HuH-7.5 (cell line): ENCODE measurements at places on chromosomes 16 and 17.

- no peak for DNase-seq
These were observed 7.5 kb downstream of the CFAP97D1 start for GRCh38 chr17:43787728-43788127.

- no peak for DNase-seq
These were observed 57.1 kb downstream of the SPECC1 start for GRCh38 chr17:20066253-20066652.

DNA sequence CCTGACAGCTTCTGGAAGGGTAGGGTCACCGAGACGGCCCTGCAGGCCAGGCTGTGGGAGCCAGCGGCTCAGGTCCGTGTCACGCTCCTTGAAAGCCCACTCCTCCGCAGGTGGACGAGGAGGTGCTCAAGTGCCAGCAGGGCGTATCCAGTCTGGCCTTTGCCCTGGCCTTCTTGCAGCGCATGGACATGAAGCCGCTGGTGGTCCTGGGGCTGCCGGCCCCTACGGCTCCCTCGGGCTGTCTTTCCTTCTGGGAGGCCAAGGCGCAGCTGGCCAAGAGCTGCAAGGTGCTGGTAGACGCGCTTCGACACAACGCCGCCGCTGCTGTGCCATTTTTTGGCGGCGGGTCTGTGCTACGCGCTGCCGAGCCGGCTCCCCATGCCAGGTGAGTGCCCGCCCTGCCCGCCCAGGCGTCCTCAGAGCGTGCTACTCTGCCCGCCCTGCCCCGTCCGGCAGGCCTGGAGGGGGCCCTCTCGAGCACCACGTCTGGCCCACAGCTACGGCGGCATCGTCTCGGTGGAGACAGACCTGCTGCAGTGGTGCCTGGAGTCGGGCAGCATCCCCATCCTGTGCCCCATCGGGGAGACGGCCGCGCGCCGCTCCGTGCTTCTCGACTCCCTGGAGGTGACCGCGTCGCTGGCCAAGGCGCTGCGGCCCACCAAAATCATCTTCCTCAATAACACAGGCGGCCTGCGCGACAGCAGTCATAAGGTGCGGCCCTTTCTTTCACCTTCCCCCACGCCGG is 1.3 kb downstream of the NAGS start:
- DNase-seq: no peak

GRCh38 chr16:11561454-11561805 is 25.3 kb downstream of the LITAF start:
- DNase-seq: no peak

DNA sequence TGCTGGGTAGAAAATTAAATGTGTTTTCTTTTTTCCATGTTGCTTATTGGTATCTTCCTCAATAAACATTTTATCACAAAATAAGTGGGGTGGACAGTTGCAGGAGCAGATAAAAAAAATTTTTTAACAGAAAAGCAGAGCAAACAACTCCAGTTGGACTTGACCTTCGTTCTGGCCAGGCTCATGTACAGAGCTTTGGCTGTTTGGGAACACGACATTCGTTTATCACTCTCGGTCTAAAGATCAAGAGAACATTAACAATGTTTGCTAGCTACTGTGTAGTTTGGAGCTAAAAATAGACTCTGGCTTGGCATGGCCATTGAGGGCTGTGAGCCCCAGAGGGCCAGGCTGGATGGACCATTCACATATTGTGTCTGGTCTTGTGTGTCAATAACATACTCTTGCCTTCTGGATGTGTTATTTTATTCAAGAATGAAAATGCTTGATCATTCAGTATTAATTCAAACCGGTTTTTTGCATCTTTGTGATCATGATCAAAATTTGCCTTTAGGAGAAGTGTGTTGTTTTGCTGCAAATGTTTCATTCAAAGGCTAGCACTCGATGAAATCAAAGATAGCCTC is 56.6 kb downstream of the TMEM186 start:
- peak; percentile 70 for DNase-seq

DNA sequence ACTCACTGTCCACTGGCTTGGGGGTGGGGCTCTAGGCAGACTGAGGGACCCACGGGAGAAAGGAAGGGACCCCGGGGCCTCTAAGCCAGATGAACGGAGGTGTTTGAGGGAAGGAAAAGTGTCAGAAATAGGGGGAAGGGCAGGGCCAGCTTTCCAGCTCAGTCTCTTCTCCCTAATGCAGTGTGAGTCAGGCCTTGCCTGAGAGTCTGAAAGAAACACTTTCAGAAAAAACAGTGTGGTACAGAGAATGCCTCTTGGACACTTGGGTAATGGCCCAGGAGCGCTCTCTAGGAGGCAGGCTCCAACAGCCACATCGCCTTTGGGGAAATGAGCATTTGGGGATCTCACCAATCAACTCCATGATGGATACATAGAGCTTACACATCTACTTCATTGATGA is 46.9 kb downstream of the NDEL1 start:
- no peak for DNase-seq

DNA sequence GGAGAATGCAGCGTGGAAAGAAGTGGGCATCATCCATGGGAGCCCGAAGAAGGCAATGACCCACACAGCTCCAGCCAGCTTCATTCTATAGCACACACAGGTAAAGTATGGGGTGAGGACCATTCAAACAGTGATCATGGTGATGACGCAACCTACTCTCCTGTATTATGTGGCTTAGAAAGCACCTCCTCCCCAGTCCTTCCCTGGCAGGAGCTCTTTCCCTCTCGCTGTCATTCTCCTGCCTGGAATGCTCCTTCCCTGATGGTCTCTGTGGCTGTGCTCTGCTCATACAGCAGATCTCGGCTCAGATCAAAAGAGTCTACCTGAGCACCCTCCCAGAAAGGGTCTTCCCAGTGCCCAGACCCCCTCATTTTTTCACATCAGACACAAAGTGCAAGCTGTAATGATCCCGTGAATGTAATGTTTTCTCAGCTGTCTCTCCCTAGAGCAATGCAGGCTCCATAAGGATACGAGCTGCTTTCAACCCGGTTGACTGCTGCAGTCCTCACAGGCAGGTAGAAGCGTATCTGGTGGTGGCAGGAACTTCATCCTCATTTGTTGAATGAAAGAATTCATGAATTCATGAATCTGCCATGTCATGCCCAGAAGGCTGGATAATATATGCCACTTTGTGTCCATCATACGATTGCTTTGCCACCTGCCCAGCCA is 248.8 kb downstream of the HS3ST3A1 start:
- no peak for DNase-seq

GRCh38 chr16:7405166-7405565 is 72.5 kb downstream of the RBFOX1 start:
- no peak for DNase-seq

DNA sequence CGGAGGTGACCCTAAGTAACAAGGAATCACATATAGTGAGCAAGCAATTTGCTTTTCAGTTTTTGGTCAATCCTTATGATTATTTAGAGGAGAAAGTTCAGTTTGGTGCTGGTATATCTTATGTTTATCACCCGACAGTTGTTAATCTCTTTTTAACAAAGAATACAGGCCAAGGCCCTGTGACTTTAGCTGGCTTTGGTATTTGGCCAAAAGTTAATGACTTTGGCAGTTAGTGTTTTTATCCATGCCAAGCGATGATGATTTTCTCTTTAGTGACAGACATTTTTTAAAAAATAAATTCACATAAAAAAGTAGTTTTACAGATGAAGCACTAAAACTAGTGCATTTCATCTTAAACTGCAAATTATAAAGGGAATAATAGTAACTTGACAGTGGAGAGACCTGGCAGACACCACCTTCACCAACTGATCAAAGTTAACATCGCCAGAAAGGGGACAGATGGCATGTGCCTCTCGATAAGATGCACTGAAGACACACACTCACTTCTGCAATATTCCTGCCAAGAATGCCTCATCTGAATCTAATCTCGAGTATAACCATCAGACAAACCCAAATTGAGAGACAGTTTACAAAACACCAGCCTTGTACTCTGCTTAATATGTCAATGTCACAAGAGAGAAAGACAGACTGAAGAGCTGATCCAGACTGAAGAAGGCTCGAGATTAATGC is 6.9 kb downstream of the DEXI start:
- no peak for DNase-seq

DNA sequence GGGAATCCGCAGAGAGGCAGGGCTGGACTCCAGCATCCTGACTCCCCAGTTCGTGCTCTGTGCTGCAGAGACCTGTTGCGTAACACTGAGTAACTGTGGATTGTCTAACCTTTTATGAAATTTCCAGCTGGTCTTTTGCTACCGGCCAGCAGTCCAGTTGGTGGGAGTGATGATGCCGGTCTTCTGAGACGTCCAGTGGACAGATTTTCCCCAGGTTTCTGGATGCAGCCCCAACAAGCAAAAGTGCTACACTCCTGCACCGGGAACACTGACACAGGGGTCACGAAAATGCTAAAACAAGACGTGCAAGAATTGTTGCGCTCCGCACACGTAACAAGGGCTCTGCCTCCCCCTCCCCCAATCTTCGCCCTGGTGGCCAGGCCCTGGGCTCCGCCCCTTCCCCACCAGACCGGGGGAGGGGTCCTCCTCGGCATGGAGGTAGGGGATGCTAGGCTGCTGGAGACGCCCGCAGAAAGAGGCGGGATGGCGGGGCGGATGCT is 701 bp upstream of the MRC2 start:
- peak; percentile 67 for DNase-seq

DNA sequence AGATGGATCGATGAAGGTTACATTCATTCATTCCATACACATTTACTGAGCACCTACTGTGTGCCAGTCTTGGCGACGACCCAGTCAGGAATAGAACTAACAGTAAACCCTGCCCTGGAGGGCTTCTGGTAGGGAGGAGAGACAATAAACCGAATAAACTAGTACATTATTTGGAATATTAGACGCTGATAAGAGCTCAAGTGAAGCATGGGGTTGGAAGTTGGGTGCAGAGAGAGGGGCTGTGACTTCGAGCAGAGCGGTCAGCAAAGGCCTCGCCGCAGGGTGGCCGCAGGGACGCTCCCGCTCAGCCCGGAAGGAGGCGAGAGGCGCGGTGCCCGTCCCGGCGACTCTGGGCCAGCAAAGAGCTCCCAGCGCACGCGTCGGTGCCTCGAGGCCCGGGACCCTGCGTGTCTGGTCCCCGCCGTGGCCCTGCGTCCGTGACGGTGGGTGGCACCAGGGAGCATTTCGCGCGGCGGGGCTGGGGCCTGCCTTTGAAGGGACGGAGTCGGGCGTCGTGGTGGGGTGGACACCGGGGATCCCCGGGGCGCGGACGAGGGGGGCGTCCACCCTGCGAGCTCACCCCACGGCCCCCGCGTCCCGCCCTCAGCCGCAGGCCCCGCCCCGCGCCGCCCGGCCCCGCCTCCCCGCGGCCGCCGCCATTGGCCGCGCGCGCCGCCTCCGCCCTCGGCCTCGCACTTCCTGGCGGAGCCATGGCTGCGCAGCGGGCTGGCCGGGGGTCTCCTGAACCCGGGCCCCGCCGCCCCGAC is at the start of gene KLHL36:
Gene KLHL36, plus strand, starts transcription at position 684 of the 767 bp plus-strand sequence. CDS start 2,357 bp downstream, outside the sequence.
- DNase-seq: peak; percentile 91

GRCh38 chr16:56689171-56689570 is 6.9 kb downstream of the MT1X start:
- no peak for DNase-seq

GRCh38 chr17:17051380-17051779 is 9.1 kb downstream of the MPRIP start:
- no peak for DNase-seq

- no peak for DNase-seq
These were observed 275.0 kb upstream of the CDH5 start for GRCh38 chr16:66091471-66091891.

GRCh38 chr16:68539711-68540239 is 684 bp downstream of the ZFP90 start:
- no peak for DNase-seq

DNA sequence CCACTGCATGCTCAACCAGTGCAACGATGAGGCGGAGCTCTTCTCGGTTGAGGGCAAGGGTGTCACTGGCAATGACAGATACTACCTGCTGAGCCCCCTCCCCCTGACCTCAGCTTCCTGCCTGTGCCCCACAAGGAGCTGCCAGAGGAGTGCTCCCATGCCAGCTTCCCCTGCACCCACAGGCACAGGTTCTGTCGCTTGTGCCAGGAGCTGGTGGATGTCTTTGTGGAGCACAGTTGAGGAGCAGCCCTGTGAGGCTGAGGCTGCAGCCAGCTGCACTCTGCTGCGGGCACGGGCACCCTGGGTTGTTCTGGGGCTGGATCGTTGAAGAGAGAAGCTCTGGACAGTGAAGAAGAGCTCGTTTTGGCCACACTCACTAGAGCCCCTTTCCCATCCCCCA is 165.3 kb upstream of the ZNF267 start:
- DNase-seq: no peak

GRCh38 chr17:16283705-16284104 is 66.7 kb downstream of the PIGL start:
- no peak for DNase-seq

- DNase-seq: no peak
These were observed 397.4 kb downstream of the NPIPA8 start for GRCh38 chr16:17939122-17939536.

- no peak for DNase-seq
These were observed 15.4 kb downstream of the C17orf78 start for GRCh38 chr17:37391146-37391545.

GRCh38 chr17:77125432-77125901 is 15.3 kb upstream of the SEC14L1 start:
- DNase-seq: no peak

GRCh38 chr17:55286681-55287589 is 22.2 kb downstream of the HLF start:
- peak; percentile 45 for DNase-seq

DNA sequence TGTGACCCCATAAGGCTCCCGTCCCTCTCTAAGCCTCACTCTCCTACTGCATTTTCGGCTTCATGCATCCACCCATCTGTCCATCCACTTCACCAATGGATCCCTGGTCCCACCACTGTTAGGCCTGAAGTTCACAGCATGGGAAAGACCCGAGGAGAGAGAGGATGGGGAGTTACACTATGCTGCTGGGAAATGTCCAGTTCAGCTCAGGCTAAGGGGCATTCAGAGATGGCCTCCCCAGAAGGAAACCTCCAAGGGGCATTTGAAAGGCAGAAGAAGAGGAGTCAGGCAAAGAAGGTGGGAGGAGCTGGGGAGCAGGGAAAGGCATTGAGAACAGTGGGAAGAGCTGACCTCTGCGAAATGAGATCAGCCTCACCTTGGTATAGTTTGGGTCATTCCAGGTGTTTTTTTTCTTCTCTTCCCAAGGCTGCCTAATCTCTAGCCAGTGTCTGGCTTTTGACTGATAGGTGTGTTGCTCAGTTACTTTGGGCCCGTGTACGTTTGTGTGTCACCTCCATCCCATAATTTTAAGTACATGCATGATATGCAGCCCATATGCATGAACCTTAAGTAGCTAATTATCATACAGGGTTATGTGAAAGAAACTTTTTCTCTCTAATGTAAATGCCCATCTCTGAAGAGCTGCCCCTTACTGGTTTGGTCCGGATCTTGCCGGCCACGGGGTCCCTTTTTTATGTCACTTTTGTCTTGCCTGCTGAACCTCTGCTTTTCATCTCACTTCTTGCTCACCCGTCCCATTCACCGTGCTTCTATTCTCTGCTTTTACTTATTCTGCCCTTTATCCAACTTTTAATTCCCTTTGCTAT is 11.6 kb upstream of the DRC7 start:
- no peak for DNase-seq

- DNase-seq: no peak
These were observed 17.2 kb downstream of the CD7 start for GRCh38 chr17:82300228-82300627.

- no peak for DNase-seq
These were observed 193.2 kb downstream of the RAB11FIP4 start for GRCh38 chr17:31584438-31585279.
